ENCODE measurements at places on chromosomes 6 and 20.

DNA sequence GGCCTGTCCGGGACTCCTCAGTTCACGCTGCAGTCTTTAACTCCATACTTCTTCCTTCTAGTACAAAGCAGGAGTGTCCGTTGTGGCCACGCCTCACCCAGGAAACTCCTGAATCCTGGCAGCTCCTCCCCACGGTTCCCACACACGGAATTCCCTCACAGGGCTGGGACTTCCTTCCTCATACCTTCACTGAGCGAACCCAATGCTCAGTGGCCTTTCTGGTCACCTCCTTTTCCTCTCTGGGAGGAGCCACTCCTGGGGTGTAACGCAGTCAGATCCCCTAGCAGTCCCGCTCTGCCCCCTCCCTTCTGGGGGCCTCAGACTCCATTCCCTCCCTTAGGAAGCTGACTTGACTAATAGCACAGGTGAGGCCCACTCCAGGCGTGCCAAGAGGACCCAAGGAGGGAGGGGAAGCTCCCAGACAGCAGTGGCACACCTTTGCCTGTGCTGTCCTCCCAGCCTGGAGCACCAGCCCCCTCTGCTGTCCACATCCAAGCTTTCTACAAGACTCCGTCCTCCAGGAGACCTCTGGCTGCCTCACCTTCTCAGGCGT lies at the start of gene SLC52A3:
TSS of gene SLC52A3 (minus strand) at position 75 of the 553 bp plus-strand sequence. CDS start 2,726 bp downstream, outside the sequence.
- DNase-seq, result no peak

DNA sequence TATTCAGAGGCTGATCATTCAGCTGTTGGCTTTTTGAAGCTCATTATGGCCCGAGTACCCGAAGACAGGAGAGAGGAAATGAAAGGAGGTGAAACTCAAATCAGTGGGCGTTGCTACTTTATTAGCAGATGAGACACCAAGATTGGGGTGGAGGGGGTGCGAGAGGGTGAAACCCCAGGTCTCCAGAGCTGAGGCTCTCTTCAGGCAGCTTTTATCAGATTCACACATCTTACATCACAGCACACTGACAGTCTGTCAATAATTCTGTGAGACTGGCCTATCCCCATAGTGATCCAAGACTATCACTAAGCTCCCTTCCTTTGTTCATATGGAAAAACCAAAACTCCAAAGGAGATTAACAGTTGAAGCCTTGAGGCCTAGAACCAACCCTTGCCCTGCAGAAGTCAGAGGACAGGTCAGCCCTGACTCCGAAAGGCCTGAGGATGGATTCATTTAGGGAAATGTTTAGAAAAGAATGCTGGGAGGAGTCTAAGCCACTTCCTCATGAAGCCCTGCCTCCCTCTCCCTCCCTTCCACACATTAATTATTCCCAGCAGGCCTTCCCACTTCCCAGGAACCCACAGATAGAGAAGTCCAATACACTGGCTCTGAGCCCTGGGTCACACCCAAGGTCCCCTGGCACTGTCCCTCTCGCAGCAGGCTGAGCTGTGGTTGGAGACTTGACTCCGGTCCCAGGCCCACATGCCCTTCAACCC lies 23.2 kb downstream of the TRERF1 start:
- DNase-seq, result no peak

DNA sequence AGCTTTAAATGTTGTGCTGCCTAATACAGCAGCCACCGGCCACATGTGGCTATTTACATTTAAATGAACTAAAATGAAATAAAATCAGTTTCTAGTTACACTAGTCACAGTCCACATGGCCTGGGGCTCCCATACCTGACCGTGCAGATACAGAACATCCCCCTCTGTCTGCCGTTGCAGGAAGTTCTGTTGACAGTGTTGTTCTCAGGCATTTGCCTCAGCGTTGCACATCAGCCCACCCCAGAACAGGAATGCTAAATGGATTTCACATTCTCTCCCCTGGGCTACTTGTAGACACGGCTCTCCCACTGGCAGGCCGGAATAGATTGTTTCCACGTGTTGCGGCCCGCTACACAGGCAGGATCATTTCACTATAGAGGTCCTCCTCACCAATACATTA lies 26.3 kb downstream of the JAG1 start:
- DNase-seq, result no peak

DNA sequence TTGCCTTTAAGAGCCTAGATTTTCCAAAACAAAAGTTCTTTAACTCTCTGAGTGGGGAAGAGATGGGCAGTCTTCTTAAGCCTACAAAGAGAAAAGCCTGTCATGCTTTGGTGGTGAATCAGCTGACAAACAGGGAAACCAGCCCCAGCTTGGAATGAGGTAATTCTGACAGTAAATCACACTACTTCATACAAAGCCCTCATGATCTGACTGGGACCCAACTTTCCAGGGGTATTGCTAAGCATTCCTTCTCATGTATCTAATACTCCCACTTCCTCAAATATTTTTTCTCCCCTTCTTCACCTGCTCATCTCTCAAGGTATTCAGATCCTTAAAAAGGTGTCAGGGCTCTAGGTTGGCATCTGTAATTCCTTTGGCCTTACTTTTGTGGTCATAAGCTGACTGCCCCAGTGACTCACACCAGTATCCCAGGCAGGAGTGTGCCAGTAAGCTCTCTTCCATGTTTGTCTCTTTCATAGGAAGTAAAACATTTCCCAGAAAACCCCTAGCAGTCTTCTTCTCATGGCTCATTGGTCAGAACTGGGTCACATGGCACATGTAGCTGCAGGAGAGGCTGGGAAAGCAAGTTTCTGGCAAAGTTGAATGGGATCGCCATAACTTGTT lies 15.0 kb upstream of the TBC1D22B start:
- no peak for DNase-seq

GRCh38 chr20:54221353-54221752 lies 13.5 kb downstream of the PFDN4 start:
- DNase-seq, result no peak

DNA sequence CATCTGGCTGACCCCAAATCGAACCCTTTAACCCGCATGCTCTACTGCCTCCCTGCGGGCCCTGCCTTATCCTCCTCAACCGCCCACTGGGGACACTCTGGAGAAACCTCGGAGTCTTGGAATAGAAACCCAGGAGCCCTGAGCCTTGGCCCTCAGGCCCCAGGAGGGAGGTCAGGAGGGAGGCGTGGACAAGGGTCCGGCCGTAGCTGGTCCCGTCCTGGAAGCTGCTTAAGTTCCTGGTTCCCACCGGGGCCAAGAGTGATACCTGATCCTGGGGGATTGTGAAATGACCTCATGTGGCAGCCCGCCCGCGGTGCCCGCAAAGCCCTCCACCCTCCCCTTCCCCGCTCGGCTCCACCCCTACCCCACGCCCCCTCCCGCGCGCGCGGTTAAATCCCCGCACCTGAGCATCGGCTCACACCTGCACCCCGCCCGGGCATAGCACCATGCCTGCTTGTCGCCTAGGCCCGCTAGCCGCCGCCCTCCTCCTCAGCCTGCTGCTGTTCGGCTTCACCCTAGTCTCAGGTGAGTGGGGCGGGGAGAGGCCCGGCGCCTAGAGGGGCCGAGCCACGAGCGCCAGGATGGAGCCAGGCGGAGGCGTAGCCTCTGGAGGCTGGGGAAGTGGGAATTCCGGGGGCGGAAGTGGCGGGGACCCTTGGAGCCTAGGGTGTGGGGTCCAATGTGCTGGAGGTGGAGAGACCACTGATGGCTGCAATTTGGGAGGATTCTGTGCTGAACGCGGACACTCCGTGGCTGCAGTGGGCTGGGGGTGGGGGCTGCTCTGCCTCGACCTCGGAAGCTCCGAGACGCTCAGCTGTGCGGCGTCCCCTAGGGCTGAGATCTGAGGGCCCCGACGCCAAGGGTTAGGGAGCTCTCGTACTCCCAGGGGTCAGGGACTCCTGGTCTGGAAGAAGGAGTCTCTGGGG lies at the start of gene WFDC2:
TSS of gene WFDC2 (plus strand) at position 418 of the 926 bp plus-strand sequence. CDS start at position 447, 29 bp downstream.
- DNase-seq, result no peak

DNA sequence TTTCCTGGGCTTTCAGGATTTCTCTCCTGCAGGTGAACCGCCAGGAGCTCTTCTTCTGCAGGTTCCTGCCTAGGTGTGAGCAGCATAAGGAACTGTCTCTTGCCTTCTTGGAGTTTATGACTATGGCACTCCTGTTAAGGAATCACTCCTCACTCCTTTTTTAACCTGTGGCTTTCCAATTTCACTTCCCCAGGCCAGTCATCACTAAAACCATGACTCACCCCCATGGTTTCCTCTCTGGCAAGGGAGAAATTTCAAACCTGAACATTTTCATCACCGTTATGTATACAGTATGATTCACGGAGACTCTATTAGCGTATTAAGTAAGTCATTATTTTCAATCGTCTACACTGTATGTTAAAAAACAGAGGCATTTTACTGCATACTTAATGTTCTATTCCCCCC lies 78.2 kb upstream of the ARID1B start:
- DNase-seq, result no peak

- no peak for DNase-seq
These were observed 14.8 kb downstream of the TRIM31 start for GRCh38 chr6:30097902-30098768.

DNA sequence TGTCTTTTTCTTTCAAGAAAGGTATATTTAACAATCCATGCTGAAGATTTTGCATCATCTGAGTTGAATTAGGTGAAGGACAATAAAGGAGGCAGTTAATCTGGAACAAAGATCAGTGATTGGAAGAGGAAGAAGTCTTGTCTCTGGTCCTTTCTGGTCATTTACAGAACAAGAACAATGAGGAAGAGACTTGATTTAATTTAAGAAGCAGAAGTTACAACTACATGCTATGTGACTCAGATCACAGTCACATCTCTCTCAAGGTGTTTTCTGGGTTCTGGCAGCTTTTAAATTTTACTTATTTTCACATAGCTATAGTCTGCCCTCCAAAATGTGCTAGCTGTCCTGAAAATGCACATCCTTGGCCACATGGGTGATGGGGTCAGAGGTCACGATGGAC lies 53.5 kb upstream of the DEK start:
- DNase-seq, result no peak

GRCh38 chr6:4510906-4511640 lies 265.1 kb upstream of the CDYL start:
- DNase-seq, result no peak

GRCh38 chr20:61251529-61252393 lies at the start of gene CDH4:
TSS of gene CDH4 (plus strand) at chr20:61252261.
- no peak for DNase-seq

DNA sequence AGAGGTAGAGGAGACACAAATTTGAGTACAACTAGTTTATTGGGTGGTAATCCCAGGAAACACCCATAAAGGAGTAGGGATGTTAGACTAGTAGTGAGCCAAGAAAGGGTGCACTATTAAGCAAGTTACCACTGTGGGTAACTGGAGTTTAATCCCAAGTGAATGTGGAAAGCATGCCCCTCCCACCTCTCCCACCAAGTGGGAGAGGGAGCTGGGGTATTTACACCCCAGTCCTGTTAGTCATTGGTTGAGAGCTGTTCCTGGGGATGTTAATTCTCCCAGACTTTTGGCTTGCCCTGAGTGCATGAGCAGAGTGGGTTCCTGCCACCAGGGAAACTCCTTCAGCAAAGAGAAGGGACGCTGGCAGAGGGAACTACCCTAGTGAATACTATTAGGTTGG lies 49.2 kb upstream of the ZFP64 start:
- no peak for DNase-seq

DNA sequence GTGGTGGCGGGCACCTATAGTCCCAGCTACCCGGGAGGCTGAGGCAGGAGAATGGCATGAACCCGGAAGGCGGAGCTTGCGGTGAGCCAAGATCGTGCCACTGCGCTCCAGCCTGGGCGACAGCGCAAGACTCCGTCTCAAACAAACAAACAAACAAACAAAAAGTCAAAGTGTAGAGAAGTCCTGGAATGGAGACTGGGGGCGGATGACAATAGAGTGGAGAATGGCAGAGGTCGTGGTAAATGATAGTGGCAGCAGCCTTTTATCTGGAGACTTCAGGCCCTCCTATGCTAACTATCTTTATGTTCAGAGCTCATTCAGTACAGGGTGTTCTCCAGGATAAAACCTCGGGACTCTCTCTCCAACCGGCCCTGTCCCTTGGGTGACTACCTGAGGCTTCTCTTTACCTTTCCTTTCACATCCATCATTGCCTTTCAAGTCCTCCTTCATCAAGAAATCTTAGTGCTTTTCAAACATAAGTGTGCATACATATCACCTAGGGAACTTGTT lies 1.4 kb upstream of the FKBPL start:
- DNase-seq, result no peak

DNA sequence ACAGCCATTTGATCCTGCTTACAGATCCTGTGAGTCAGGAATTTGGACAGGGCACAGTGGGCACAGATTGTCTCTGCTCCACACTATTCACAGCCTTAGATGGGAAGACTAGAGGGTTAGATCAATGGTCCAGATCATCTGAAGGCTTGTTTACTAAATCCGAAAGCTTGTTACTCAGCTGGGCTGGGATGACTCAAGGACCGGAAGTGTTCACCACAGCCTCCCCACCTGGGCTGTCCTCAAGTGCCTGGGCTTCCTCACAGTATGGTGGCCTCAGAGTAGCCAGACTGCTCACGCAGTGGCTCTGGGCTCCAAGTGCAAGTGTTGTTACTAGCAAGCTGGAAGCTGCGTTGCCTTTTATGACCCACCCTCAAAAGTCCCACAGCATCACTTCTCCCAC lies 75.4 kb upstream of the INSM1 start:
- DNase-seq, result no peak

GRCh38 chr6:91013511-91013910 lies 426.6 kb upstream of the MAP3K7 start:
- DNase-seq, result no peak

- no peak for DNase-seq
These were observed 41.4 kb downstream of the SCAND1 start for GRCh38 chr20:35912881-35913280.

GRCh38 chr6:43800746-43801494 lies 30.9 kb downstream of the VEGFA start:
- DNase-seq, result no peak

- no peak for DNase-seq
These were observed 102.0 kb downstream of the POPDC3 start for GRCh38 chr6:105077596-105078385.

DNA sequence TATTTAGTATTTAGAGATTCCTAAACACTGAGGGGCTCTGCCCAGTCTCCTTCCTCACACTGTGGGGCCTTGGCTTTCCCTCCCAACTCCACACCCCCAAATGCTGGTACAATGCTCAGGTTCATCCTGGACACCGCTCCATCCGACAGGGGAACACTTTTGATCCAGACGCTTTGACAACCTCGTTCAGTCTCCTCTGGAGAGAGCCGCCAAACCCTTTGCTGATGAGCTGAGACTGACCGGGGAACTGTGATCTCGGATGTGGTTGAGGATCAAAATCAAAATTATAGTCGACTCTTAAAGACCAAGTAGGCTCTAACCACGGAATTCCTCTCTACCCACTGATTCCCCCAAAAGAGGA lies 38.8 kb upstream of the HLA-E start:
- DNase-seq, result no peak

DNA sequence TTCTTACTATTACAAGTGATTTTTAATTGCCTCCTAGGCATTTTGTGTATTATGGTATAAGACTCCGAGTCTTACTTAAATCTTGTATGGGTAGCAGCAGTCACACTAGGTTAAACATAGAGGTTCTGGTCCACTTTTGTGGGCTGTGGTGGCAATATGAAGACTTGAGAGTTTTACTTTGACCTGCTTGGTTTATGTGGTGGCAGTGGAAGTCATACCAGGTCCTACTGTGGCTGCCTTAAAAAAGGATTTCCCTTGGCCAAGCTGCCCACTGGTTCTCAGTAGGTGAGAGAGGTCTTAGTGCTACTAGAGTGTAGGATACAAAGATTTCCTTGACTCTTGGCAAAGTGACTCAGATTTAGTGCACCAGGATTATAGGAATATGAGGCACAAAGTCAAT lies 44.2 kb upstream of the NKAIN2 start:
- no peak for DNase-seq

GRCh38 chr6:122012578-122012977 lies 386.9 kb upstream of the HSF2 start:
- no peak for DNase-seq

GRCh38 chr6:136503303-136504029 lies 46.8 kb downstream of the MAP7 start:
- no peak for DNase-seq
